ENCODE measurements at places on chromosomes 12 and 14.
A peak's percentile ranks its signal among the peaks of the same experiment; 100 is the strongest.

GRCh38 chr12:107091989-107092641, 1.2 kb downstream of the CRY1 start:
- peak; percentile 99 for DNase-seq

DNA sequence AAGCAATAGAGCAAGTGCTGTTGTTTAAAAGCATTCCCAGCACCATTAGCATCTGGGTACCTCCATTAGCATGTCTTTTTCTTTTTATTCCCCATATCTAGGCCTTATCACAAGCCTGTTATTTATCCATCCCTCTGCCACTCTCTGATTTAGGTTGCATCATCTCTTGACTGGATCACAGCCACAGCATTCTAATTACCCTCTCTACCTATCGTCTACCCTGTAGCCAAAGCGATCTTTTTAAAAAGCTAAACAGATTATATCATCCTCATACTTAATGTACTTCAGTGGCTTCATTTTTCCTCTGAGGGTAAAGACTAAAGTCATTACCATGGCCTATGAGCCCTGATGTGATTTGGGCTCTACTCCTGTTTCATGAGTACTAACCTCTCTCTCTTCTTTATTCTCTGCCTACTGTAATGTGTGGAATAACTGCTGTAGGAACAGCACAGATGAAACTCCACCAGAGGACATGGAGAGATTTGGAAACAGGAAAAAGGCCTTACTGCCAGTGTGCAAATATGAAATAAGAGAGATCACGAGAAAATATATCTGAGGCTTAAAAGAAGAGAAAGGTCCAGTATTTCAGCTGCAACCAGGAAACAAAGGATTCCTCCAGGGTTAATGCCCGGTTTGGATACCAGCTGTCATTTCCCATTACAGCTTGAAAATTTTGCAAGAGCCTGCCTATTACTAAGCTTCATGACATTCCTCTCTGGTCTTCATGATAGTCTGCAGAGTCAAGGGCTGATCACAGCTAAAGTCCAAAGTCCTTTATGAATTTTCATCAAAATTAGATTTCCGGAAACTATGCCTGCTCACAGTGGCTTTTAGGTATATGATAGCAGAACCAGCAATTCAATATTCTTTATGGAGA, 422.5 kb upstream of the PDE3A start:
- peak; percentile 3 for DNase-seq

GRCh38 chr14:94483729-94484275, 7.8 kb upstream of the SERPINA9 start:
- peak; percentile 38 for DNase-seq

- DNase-seq, result no peak
Observed at GRCh38 chr14:50837850-50838470, 7.0 kb upstream of the NIN start.

DNA sequence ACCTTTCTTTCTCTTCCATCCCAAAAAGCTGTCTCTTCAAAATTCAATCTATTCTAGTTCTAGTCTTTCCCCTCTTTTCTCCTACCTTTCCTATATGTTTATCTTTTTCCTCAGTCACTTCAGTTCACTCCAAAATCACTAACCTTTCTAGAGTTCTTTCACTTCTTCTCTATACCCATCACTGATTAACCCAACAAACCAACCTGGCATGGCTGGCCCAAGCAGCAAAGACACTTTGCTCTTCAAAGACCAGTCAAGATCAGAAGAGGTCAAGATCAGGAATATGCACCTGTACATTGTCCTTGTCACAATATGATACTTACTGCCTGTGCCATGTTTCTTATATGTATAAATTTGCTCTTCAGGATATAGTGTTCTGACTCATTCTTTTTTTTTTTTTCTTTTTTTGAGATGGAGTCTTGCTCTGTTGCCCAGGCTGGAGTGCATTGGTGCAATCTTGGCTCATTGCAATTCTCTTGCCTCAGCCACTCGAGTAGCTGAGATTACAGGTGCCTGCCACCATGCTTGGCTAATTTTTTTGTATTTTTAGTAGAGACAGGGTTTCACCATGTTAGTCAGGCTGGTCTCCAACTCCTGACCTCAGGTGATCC, 112.9 kb downstream of the C12orf42 start:
- no peak for DNase-seq

- no peak for DNase-seq
Observed at GRCh38 chr12:91574391-91574790, 391.8 kb upstream of the DCN start.

GRCh38 chr12:27530157-27530922, 6.3 kb downstream of the PPFIBP1 start:
- DNase-seq, result no peak

- DNase-seq, result no peak
Observed at GRCh38 chr14:33254861-33255395, 316.2 kb downstream of the NPAS3 start.

GRCh38 chr12:114226241-114226928, 179.6 kb downstream of the TBX5 start:
- no peak for DNase-seq

DNA sequence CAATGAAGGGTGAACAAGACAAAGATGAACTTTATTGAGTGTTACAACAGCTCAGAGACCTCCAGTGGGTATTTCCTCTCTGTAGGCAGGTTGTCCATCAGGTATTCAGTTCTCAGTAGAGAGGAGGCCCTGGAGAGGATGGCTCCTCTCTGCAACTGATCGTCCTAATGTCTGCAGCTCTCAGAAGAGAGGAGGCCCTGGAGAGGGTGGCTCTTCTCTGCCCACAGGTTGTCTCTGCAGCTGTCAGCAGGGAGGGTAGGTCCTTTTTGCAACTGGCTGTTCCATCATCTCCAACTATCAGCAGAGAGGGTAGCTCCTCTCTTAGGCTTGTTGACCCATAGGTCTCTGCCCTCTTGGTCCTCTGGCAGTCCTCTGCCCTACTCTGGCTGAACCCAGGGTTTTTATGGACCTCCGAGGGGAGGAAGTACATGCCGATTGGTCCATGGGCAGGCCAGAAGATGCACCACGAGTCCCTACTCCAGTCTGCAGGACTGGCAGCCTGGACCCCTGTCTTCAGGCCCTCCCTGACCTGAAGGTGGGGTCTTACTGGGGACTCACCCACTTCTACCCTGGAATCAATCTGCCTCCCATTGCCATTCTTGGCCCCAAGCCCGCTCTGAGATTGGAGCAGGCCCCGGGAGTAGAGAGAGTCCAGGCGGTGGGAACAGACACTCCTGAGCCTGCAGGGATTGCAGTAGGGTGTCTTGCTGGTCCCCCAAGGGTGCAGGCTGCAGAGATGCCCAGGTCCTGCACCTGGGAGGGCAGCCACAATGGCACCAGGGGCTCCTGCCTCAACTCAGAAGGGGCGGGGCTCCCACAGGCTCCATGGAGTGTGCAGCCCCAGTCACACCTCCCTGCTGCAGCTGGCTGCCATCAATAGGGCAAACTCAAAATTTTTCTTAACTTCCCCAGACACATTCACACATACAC, 2.3 kb downstream of the TMEM116 start:
- no peak for DNase-seq

GRCh38 chr14:92657457-92658142, 90.8 kb downstream of the LGMN start:
- no peak for DNase-seq

DNA sequence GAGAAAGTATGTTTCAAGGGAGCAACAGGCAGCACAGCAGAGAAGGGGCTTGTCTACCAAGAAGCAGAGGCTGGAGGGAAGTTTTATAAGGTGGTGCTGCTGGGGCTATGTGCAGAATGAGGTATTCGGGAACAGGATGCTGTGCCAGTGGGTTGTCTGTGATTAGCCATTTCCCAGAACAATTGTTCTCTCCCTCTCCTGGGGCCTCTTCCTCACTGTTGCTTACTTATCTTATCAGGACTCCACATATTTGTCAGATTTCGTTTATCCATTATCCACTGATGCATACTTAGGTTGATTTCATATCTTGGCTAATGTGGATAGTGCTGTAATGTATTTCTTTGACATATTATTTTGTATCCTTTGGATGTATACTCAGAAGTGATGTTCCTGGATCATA, 195.1 kb upstream of the RTL1 start:
- no peak for DNase-seq

DNA sequence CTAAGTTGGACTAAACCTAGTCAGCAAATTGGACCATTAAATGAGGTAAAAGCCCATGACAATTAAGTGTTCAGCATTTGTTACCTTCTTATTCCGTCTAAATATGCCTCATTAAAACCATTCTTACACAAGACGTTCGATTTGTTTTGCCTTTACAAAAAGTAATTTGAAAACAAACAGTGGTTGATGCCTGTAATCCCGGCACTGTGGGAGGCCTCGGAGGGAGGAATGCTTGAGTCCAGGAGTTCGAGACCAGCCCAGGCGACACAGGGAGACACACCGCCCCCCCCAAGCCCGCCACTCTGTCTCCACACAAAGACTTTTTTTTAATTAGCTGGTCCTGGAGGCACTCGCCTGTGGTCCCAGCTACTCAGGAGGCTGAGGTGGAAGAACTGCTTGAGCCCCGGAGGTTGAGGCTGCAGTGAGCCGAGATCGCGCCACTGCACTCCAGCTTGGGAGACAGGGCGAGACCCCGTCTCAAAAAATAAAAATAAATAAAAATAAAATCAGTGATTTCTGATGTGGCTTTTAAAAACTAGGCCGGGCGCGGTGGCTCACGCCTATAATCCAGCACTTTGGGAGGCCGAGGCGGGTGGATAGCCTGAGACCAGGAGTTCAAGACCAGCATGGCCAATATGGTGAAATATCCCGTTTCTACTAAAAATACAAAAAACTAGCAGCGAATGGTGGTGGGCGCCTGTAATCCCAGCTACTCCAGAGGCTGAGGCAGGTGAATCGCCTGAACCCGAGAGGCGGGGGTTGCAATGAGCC, 856 bp upstream of the EIF4B start:
- peak; percentile 47 for DNase-seq

- no peak for DNase-seq
Observed at GRCh38 chr14:24372701-24373416, 4.9 kb downstream of the NFATC4 start.

- no peak for DNase-seq
Observed at GRCh38 chr12:111443086-111443485, 37.4 kb downstream of the SH2B3 start.

DNA sequence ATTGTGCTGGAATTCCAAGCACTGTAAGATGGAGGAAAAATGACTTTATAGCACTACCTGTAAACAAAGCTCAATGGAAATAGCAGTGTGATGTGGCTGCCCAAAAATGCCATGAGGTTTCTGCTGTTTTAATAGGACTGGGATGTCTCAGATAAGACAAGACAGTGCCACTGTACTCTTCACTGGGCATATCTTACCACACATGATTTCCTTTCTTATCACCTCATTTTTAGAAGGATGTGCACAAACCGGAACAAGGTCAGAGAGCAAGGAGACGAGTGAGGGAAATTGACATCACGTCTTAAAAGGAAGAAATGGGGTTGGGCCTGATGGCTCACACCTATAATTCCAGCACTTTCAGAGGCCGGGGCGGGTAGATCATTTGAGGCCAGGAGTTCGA, 38.4 kb upstream of the FGD4 start:
- DNase-seq, result no peak

- DNase-seq, result no peak
Observed at GRCh38 chr12:66768293-66768692, 89.4 kb upstream of the GRIP1 start.

GRCh38 chr14:56244138-56244789, 126.1 kb downstream of the PELI2 start:
- DNase-seq, result no peak

DNA sequence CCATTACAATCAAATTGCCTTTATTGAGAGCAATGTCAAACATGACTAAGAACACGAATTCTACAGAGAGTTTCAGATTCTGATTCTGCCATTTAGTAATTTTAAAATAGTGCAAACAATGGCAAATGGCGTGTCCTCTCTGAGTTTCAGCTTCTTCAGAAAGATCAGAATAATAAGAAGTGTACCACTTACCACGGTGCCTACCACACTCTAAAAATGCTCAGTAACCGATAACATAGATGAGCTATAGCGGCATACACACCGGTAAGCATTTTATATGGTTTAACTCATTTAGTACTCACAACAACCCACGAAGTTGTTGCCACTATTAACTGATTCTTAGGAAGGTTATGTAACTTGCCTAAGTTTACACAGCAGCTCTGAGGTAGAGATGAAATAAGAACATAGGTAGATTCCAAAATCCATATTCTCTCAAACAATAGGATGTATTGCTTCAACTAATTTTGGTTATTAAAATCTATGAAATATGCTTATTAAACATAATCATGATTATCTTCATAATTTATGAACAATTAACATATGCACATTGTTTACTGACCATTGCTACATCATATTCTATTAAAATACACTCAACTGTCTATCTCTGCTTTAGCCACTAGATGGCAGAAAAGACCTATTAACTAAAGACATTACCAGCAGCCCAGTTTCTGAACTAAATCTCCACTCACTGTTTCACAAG, 38.3 kb downstream of the SLC6A15 start:
- DNase-seq, result peak; percentile 77

DNA sequence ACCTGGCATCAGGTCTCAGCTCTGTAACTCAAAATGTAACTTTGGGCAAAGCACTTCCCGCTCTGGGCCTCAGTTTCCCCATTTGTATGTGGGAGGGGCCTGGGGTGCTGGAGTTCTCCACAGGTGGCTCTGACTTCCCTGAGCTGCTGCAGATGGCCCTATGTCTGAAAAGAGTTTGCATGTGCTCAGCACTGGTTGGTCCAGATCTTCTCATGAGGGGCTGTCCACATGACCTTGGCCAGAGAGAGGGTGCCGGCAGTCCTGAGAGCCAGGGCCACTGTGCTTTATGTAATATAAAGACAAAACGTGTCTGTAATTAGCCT, 7.2 kb upstream of the CACNA2D4 start:
- DNase-seq, result no peak

DNA sequence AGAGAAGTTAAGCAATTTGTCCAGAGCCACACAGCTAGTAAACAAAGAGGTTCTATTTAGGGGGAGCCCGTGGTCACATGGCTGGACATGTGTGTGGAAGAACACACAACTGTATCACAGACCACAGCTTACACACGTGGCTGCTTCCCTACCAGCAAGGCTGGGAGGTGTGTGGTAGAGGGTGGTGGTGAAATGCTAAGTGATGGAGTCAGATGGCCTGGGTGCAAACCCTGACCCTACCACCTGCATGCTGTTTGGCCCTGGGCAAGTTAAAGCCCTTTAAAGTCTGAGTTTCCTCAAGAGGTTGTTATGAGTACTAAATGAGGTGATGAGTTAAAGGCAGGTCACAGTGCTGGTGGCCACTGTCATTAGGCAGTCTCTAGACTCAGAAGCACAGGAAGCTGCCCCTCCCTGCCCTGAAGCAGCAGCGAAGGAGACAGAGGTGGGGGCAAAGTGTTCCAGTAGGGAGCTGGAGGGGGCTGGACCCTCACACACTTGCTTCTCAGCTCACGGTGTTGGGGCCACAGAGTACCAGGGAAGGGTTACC, 64.2 kb downstream of the ERH start:
- DNase-seq, result no peak

DNA sequence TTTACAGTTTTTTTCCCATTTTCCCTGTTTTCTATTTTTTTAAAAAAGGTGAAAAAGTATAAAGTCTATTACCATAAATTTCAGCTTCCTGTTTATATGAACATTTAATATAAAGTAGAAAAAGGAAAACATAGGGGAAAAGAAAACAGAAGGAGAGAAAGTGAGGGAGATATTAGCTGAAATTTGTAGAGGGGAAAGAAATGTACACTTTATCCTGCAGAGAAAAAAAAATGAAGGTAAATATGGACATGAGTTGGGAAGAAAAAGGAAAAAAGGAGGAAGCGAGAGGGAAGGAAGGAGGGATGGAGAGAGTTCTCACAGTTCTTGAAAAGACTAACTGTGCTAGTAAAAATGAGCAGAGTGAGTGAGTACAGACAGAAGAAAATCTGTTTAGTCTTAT, 91.6 kb upstream of the BTG1 start:
- DNase-seq, result no peak

GRCh38 chr14:22488522-22489243, 100.3 kb downstream of the DAD1 start:
- no peak for DNase-seq

GRCh38 chr14:93381644-93382043, 34.7 kb downstream of the COX8C start:
- DNase-seq, result no peak

Measured in RKO (cell line).